ENCODE measurements at places on chromosomes 13 and 19.

- no peak for DNase-seq
Measured at GRCh38 chr13:105937451-105937850, 598.0 kb downstream of the EFNB2 start.

DNA sequence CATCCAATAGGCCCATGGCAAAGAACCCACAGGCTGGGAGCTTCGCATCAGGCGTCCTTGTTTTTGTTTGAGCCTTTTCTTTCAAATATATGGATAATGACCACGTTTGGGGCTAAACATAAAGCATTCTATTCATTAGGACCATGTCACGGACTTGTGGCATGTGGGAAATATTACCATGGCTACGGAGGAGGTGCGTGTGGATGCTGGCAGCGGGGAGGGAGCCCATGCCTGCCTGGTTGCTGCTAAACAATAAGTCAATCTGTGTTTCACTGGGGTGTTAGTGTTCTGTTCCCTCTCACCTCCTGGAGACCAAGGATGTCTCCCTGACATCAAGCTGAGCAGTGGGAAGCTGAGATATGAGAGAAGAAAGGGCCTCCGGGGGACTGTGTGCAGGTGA is 121.1 kb downstream of the IRS2 start:
- no peak for DNase-seq

GRCh38 chr19:7480222-7480969 is 8.4 kb downstream of the PEX11G start:
- no peak for DNase-seq

- peak; percentile 72 for DNase-seq
Measured at GRCh38 chr19:42184401-42184861, 33.0 kb downstream of the DEDD2 start.

- DNase-seq: no peak
Measured at GRCh38 chr13:67042556-67042955, 187.6 kb downstream of the PCDH9 start.

DNA sequence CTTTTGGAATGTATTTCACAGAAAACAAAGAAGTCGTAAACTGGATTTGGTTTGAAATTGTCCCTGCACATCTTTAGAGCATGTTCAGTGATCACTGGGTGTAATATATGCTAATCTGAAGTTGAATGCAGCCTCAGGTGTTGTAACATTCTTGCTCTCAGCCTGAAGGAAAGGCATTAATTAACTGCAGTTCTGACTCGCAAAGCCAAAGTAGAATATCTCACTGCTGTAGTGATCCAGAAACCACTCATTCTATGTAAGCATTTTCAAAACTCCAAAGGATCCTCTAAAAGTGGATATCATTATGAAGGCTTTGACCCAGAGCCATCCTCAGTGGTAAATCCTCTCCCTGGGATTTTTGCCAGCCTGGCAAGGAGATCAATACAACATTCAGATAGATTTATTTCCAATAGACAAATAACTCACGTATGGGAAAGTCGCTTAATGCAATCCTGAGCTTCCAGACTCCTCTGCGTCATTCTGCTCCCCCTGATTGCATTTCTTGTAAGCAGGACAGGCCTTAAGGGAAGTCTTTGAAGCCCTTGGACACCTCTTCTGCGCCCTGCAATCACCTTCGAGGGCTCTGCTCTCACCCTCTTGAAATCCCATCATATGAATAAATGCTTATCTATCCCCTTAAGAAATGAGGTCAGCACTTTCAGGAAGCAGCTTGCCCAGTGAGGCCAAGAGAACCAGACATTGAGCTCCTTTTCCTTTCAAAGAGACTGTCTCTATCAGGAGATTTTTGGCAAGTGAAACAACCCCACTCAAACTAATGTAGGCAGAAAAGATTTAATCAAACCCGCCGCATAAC is 301.7 kb upstream of the NBEA start:
- DNase-seq: no peak

DNA sequence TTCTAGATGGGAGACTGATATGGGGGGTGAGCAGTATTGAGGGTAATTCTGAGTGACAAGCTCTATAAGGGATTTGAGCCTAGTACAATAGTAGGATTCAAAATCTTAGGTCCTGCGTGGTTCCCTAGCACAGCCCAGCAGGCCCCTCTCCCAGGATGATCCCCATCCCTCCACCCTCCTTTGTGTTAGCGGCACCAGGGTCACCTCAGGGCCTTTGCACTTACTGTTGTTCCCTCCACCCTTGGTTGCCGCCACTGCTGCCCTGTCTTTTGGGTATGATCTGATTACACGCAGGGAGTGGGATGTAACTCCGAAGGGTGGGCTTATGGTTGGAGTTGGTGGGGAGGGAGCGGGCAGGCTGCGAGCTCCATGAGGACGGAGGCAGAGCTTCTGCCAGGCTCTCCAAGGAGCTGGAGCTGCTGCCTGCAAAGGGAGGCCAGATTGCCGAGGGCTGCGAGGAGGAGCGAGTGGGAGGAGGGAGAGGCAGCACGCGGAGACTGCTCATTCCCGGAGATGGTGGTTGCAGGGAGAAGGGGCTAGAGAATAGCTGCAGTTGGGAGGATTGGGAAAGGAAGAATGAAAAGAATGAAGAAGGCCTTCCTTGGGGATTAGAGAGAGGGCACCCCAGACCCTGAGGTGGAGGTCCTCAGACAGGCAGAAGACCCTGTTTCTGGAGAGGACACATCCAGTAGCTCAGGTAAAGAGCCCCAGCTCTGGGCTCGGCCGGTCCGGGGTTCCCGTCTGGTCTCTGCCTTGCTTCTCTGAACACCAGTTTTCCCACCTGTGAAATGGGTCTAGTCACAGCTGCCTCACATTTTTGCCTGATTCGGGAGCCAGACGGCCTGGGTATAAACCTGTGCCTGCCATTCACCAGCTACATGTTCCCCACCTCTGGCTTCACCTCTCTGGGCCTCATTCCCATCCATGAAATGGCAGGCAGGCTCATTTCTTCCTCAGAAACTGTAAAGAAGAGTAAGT is 5.2 kb downstream of the NACC1 start:
- no peak for DNase-seq

DNA sequence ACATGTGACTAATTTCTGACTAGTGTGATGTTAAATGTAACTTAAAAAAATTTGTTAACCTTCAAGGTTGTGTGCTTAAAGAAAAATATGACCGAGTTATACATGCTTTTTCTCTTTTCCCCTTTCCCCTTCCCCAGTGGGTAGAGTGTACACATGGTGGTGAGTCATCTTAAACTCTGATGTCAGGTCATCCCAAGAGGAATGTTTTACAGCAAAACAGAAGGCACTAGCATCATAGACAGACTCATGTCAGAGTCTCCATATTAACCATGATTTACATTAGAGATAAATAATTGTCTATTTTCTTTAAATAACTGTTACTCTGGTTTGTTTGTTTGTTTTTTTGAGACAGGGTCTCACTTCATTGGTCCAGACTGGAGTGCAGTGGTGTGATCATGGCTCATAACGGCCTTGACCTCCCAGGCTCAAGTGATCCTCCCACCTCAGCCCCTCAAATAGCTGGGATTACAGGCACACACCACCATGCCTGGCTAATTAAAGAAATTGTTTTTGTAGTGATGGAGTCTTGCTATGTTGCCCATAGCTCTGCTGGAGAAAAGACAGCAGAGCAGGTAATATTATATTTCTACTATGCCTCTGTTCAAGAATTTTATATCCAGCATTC is 160.4 kb upstream of the PCDH9 start:
- DNase-seq: no peak

- DNase-seq: no peak
Measured at GRCh38 chr13:97736436-97736835, 217.0 kb upstream of the IPO5 start.

- peak; percentile 5 for DNase-seq
Measured at GRCh38 chr13:102686024-102686423, 8.8 kb downstream of the METTL21C start.

- DNase-seq: no peak
Measured at GRCh38 chr13:95154413-95154886, 146.8 kb downstream of the ABCC4 start.

GRCh38 chr19:19407633-19407930 is 2.1 kb downstream of the GATAD2A start:
- no peak for DNase-seq

- no peak for DNase-seq
Measured at GRCh38 chr13:36839981-36840380, 21.0 kb downstream of the RFXAP start.

- DNase-seq: no peak
Measured at GRCh38 chr13:77860507-77860981, 58.1 kb downstream of the EDNRB start.

DNA sequence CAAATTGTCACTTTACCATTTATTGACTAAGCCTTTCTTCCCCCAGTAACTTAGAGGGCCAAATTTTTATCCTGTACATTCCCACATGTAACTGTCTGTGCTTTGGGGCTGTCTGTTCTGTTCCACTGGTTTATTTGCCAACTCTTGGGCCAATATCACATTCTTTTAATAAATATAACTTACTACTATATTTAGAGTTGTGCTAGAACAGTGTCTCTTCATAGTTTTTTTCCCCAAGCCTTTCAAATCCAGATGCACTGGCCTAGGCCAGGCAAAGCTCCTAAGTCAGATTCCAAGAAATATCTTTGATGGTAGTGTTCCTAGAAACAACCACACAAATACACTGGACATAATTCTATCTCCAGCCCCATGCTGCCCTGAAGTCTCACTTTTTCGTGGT is 16.0 kb upstream of the CEBPG start:
- no peak for DNase-seq

DNA sequence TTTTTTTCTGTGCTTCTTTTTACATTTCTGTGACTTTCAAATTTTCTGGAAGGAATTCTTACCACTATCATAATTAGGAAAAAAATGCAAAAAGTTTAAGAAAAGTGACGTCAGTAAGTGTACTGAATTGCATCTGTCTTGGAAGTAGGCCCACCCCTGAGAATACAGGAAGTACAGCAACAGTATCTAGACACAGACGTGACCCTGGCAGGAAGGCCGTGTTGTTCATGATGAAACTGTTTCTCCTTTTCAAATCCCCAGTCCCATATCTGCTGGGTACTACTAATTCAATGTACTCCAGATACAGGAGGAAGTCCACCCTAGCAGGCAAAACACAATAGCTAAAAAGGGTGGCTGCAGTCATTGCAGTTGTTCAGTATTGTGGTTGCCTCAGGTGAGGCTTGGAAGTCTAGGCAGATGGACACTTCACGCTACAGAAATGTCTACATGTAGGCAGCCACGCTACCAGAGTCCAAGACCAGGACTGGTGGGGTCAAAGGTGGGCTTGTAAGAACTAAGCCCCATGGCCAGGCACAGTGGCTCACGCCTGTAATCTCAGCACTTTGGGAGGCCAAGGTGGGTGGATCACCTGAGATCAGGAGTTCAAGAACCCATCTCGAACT is 49.6 kb upstream of the MED4 start:
- peak; percentile 43 for DNase-seq

- DNase-seq: no peak
Measured at GRCh38 chr19:39146091-39146490, 20.5 kb downstream of the PAK4 start.

GRCh38 chr19:14248578-14249011 is 42.6 kb upstream of the ADGRL1 start:
- DNase-seq: peak; percentile 17

DNA sequence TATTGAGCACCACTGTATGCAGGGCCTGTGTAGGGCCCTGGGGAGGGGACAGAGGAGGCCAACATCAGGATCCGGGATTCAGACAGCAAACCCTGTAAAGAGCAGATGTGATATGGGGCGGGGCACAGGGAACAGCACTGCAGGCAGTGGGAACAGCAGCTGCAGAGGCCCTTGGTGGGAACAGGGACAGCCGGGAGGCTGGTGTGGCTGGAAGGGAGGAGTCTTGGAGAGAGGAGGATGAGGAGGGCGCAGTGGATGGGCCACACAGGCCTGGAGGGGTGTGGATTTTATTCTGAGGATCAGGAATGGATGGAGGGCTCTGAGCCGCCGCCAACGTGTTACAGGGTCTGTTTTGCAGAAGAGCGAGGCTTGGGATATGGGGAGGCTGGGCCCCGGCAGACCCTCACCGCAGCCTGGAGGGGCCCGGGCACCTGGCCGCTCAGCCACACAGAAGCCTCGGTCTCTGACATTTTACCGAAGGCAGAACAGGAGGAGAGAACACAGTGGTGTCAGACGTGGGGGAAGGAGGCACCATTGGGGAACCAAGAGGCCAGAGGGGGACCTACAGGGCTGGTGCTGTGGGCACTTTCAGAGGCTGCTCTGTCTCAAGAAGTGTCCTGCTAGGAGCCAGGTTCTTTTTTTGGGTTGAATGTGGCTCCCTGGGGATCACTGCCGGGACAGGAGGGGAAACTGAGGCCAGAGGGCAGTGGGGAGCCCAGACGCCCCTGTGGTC is 6.9 kb downstream of the EFNA2 start:
- DNase-seq: no peak

- DNase-seq: no peak
Measured at GRCh38 chr13:26465514-26465913, 92.0 kb upstream of the WASF3 start.

DNA sequence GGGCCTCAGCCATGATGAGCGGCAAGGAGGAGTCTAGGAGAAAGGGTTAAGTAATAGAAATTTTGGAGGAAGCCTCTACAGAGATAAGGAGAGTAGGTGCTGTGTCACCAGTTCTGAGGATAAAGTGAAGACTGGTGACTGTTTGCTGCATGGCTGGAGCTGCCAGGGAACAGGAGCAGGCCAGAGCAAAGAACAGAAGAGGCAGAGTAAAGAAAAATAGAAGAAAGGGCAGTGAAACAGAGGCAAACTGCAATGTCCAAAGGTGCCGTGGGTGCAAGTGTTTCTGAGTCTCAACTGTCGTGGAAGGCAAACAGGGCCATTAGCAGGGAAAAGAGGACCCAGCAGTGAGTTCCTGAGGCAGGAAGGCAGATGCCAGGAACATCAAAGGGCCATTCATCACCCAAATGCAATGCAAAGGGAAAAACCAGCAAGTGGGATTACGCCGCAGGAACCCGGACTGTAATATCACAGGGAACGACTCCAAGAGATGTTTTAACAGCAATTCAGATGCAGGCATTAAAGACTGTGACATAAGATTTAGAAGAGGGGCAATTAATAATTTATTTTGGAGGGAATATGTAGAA is 318.3 kb downstream of the FOXO1 start:
- no peak for DNase-seq

DNA sequence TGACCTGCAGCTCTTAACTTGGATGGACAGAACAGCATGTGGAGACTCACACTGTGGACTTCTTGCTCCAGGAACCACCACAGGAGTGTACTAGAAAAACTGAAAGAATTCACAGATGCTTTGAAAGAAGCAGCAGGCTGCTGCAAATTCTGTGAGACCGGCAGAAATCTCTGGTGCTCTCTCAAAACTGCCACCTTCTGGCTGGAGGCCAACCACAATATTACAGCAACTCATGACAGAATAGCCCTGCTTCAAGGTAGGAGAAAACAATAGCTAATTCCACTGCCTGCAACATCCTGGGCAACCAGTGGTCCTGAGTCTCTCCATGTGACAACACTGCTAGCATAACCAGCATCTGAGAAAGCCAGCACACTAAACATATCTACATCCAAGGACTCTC is 26.9 kb downstream of the CDK8 start:
- no peak for DNase-seq

GRCh38 chr13:80340651-80341100 is 250 bp downstream of the SPRY2 start:
- no peak for DNase-seq

- DNase-seq: peak; percentile 75
Measured at GRCh38 chr19:19661675-19662251, 1.7 kb downstream of the ATP13A1 start.

GRCh38 chr19:11482384-11483050 is 1.7 kb upstream of the ELAVL3 start:
- peak; percentile 89 for DNase-seq
